ENCODE measurements at places on chromosomes 11 and 22.

GRCh38 chr22:16989915-16990314 lies 18.1 kb downstream of the GAB4 start:
- DNase-seq: no peak

GRCh38 chr22:45399712-45400445 lies 13.5 kb downstream of the SMC1B start:
- no peak for DNase-seq

GRCh38 chr22:45762545-45763235 lies 91.1 kb downstream of the ATXN10 start:
- no peak for DNase-seq

DNA sequence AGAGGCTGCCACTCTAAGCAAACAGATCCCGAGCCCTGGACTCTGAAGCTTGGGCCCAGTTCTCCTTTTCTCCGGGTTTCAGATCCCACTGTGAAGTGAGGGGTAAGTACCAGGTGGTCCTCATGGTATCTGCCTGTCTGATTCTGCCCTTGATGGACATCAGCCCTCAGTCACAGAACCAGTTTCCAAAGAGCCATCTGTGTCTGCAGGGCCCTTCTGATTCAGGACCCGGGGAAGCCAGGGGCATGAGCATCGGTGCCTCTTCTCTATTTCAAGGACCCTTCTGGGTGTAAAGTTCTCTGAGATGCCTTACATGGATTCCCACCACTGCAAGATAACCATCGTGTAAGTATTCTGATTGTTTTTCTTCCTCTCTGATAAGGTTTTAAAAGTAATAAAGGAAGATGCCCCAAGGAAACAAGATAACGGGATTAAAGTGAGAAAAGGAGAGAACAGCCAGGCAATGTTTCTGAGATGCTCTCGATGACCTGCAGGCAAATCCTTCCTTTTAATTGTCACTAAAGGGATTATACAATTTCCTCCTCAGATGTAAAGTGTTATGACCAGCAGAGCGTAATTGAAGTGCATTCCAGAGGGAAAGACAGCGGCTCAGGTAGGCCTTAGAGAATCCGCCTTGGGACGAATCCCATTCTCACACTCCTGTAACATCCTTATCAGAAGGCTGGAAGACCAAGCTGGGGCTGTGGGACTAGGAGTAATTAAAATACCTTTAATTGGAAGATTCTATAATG lies 924.3 kb downstream of the TBC1D22A start:
- no peak for DNase-seq

GRCh38 chr22:18121954-18122554 lies 11.4 kb downstream of the TUBA8 start:
- no peak for DNase-seq

- DNase-seq: no peak
Measured at GRCh38 chr11:76566811-76567210, 103.7 kb downstream of the LRRC32 start.

DNA sequence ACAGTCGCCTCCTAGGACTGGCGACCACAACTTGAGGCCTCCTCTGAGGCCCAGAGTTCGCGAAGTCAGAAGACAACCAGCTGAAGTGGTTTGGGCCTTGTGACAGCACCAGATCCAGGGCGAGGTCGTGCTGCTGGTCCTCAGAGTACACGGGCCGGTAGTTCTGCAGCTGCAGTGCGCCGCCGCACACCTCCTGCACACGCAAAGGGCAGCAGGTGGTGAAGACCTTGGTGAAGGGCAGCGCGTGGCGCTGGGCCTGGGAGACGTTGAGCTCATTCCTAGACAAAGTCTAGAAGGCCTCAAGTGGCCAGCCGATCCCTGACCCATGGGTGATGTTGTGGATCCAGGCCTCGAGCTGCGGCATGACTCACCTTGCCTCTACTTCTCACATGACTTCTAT lies 18.2 kb downstream of the CD3E start:
- DNase-seq: no peak

GRCh38 chr22:46012881-46013281 lies 35.9 kb upstream of the WNT7B start:
- DNase-seq: no peak

DNA sequence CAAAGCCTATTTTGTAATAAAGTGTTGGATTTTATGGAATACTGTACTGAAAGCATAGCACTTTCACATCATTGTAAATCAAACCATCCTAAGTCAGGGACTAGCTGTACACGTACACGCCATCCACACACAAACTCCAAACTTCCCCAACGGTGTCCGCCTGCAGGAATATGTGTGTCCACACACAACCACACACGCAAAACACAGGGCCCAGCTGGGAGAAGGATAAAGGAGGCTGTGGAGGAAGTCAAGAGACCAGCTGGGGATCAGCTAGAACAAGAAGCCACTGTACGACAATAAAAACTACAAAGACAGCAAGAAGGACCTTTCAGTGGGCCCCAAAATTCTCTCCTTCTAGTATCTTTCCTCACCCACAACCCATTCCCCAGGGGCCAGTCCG lies 1.6 kb downstream of the TRIM29 start:
- DNase-seq: no peak

DNA sequence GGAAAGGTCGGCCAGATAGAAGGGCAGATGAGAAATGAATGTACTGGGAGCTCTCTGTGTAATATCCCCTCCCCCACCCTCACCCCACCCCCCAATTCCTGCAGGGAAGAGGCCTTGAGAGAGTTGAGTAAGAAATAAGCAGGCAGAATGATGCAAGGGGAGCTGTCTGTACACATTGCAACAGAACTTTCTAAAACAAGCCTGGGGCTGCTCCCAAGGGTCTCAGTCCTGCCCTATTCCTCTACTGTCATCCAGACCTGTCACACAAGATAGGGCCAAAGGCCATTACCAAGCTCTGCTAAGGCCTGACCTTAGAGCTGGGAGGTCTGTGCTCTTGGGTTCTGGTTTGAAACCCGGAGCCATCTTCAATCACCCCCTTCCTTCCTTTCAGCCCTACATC lies 5.7 kb upstream of the DGAT2 start:
- DNase-seq: no peak

GRCh38 chr22:44088976-44089570 lies 65.0 kb downstream of the PARVB start:
- no peak for DNase-seq

GRCh38 chr11:134949121-134950090 lies 537.4 kb upstream of the B3GAT1 start:
- DNase-seq: no peak

Measured in activated gamma-delta T cell treated with Interleukin-2 at 50 U/mL for 16 hours (primary cell).